ENCODE measurements at places on chromosomes 6 and 20.

DNA sequence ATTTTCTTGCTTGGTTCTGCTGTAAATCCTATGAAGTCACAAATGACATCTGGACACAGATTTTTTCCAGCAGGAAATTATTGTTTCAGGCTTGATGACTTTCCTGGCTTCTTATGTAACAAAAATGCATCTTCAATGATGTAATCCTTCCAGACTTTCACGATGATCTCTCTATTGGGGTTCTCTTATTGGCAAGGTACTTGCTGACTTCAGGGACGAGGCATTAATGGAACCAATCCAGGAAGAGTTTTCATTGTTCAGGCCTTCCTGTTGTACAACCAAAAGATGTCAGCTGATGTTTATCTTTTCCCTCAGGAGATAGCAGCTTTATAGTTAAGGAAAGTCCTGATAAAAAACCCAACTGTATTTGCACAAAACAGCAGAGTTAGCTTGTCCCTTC is 118.5 kb upstream of the MMS22L start:
- peak; percentile 12 for DNase-seq

DNA sequence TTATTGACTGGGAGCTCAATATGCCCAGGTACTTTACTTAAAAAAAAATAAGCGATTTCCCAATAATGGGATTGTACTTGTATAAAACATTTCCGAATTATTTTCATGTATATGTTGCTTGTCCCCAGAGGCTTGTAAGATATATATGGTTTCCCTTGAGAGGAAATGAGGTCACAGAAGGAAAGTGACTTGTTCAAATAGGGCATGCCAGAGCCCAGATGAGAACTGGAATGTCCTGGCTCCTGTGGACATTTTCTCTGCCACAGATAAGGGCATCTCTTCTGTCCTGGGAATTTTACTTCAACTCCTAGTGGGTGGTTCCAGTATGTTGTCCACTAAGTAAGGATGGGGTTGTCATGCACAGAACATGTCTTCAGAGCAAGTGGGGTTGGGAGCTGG is 63.0 kb downstream of the LYRM2 start:
- DNase-seq, result no peak

DNA sequence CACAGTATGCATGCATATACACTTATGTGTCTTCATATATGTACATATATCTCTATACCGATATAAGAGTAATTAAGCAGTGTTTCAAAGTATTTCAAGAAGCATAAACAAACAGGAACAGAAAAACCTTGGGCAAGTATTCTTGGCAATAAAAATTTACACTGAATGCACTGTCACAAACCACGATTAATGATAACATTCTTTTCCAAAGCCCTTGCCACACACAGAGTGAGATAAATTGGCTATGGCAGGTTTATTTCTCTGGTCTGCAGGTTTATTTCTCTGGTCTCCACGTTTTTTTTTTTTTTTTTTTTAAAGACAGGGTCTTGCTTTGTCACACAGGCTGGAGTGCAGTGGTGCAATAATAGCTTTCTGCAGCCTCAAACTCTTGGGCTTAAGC is 73.0 kb downstream of the PPP1R3G start:
- peak; percentile 16 for DNase-seq

DNA sequence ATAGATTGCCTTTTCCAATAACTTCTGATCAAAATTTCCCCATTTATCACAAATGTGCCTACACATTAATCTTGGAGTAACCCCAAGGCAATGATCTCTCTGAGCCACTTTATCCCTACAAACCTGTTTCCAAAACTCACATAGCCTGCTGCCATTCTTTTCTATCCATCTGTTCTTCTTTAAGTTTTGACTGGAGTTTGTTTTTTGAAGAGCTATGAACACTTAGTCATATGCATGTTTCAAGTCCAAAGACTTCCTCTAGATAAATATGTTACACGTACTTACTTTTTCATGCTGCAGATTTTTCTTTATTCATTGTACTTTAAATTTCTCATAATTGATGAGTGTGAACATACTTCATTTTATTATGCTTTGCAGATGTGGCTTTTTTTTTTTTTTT is 488.9 kb upstream of the CITED2 start:
- peak; percentile 82 for DNase-seq

GRCh38 chr20:62618611-62619529 is 23.4 kb upstream of the SLCO4A1 start:
- DNase-seq, result no peak

DNA sequence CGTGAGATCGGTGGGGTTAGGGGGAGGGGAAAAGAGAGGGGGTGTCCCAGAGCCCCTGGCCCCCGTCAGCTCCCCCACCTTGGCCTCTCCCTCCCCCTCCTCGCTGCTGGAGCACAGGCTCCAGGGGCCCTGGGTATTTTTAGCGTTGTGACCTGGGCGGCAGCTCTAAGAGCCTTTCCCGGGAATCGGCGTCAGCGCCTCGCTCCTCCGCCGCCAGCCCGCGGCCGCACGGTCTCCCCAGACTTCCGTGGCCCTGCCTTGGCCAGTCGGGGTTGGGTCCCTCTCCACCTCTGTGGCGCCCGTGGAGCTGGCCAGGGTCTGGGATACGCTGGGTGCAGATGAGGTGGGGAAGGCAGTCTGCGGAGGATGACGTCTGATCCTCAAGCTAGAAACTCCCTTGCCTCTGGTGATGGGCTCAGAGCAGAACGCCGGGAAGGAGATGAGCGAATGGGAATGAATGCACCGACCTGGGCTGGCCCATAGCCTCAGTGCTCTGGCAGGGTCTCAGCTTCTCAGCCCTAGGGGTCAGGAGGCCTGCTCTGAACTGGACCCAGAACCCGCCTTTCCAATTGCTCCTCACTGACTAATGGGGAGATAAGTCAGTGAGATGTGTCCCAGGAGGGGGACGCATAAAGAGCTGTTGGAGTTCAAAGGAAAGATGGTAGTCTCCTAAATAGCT is 883 bp upstream of the DBNDD2 start:
- no peak for DNase-seq

DNA sequence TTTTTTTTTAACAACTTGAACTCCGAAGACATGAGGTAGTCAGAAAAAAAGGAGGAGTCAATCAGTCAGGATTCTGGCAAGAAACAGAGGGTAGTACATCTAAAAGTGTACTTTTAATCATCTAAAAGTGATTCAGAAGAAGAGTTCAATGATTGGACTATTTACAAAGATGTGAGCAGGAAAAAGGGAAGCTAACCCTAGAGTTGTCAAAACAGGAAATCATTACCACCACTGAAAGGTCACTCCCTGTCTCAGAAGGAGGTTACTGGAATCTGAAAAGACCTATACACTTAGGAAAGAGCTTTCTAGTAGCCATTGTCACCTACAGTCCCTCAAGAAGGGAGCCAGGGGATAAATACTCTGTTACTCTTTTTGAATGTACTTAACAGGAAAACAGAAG is 16.7 kb upstream of the LMBRD1 start:
- DNase-seq, result no peak

DNA sequence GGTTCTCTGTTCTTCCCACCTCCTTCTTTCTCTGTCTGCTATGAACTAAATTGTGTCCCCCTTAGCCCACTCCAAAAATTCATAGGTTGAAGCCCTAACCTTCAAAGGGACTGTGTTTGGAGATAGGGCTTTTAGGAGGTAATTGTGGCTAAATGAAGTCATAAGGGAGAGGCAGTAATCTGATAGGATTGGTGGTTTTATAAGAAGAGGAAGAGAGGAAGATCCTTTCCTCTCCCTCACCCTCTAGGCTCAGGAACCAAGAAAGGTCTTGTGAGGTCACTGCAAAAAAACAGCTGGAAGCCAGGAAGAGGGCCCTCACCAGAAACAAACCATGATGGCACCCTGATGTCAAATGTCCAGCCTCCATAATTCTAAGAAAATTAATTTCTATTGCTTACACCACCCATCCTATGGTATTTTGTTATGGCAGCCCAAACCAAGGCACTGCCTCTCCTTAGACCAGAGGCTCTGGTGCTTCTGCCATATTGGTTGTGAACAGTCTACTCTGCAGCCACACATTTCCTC is 135.1 kb upstream of the COL21A1 start:
- DNase-seq, result no peak

DNA sequence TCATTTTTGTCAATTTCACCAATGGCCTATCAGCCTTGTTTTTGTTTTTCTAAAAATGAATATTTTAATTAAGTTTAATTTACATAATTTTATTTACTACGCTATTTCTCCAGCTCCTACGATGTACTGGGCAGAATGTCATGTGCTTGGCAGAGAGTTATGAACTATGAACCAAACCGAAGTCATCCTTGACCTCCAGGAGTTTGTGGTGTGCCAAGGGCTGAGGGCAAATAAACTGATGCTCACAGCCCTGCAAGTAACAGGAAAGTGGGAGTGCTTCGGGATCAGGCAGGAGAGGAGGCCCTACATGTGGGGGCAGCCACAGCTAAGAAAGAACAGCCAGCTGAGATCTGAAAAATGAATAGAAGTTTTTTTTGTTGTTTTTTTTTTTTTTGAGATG is 38.6 kb downstream of the ZNF217 start:
- no peak for DNase-seq

GRCh38 chr20:48066246-48066645 is 281.0 kb upstream of the SULF2 start:
- DNase-seq, result peak; percentile 95

DNA sequence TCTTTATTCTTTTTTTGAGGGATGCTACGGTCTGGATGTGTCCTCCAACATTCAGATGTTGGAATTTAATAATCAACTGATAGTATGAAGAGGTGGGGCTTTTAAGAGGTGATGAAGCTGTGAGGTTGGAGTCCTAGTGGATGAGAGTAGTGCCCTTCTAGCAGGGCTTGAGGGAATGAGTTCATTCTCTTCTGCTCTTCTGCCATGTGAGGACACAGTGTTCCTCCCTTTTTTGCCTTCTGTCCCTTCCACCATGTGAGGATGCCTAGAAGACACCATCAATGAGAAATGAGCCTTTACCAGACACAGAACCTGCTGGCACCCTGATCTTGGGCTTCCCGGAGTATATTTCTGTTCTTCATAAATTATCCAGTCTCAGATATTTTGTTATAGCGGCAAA is 82.1 kb upstream of the MLIP start:
- no peak for DNase-seq

DNA sequence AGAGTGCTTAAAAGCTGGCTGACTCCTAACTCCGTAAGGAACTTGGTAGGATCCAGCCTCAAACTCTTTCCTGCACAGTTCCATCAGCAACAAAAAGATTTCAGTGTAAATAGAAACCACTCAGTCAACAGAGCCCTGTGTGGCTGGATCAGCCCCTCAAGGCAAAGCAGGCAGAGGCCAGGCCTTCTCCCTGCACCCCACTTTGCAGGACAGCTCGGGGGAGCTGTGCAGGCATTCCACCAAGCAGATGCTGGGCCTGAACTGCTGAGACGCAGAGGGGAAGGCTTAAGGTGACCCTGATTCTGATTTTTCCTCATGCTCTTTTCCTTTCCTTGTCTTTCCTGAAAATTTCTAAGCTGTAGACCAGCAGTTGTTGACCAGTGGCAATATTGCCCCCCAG is 91.5 kb downstream of the NFATC2 start:
- no peak for DNase-seq

DNA sequence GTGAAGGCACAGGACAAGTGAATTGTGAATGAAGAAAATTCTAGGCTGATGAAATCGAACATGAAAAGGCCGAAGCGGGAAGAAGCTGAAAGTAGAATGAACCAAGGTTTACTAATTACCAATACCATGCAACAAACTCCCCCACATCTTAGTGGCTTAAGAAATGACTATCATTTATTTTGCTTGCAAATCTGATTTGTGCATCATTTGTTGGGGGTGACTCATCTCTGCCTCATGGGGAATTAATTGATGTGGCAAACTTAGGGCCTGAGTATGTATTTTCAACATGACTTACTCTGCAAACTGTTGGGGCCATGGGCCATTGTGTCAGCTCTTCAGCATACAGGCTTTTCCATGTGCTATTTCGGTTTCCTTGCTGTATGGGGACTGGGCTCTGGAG is 26.8 kb downstream of the PPP1R14C start:
- peak; percentile 72 for DNase-seq

- no peak for DNase-seq
These were observed 121.3 kb upstream of the BCLAF1 start for GRCh38 chr6:136411025-136411325.

DNA sequence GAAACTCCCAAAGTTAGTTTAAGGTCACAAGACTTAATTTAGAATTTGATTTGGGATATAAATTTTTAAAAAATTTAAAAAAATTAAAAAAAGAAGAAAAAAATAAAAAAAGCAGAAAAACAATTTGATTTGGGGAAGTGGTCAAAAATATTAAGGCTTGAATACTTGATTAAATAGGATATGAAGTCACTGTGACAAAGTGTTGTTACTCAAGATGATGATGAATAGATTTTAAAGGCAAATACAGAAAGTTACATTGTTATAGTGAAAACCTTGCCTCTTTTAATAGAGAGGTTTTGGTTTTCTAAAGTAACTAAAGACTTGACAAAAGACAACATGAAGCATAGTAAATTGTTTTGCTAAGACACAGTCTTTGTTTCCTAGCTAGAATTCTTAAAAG is 7.2 kb downstream of the CST9 start:
- DNase-seq, result no peak

DNA sequence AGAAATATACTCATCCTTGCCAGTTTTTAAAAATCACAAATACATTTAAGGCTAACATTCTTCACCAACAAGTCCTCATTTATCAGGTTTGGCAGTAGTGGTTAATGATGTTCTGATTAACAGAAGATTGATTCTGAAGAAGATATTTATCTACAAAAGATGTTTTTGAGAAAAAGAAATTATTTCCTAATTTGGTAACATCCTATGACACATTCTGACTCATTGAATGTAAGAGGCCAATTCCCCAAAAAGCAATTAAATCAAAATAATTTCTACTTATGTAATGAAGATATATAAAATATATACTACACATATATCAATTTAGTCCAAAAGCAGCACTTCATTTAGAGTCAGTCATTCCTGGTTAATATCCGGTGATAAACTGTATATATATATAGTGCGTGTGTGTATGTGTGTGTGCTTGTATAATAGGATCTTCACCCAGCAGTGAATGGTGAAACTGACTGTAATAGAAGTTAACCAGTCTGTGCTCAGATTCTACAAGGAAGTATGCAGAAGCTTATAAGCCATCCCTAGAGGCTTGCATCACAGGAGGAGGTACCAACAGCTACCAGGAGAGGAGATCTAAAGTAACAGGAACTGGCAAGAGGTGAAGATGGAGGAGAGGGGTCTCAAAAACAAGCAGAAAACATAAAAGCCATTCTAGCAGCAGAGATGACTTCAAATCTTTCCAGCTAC is 82.9 kb upstream of the MARCKS start:
- DNase-seq, result peak; percentile 79

- DNase-seq, result no peak
These were observed 520.1 kb upstream of the IMPG1 start for GRCh38 chr6:76592566-76592965.

DNA sequence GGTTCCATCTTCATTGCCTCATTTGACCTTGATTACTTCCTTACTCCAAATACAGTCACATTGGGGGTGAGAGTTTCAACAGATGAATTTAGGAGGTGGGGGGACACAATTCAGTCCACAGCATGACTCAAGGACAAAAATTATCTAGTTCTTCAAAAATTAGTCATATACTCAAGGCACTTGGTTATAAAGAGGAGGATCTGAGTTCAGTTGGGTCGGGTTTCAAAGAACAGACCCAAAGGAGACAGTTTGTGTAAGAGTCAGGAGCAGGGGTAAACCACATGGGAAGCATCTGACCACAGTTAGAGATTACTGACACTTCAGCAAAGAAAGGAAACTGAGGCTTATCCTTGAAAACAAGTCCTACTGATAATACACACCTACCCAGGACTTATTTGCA is 138.0 kb downstream of the TBC1D7 start:
- DNase-seq, result peak; percentile 4

GRCh38 chr20:51411870-51412269 is 130.6 kb downstream of the NFATC2 start:
- no peak for DNase-seq
